GOT3 (cell line): ENCODE measurements at places on chromosomes 5 and 9.

- no peak for DNase-seq
Measured at GRCh38 chr5:117160391-117160790, 585.8 kb upstream of the SEMA6A start.

DNA sequence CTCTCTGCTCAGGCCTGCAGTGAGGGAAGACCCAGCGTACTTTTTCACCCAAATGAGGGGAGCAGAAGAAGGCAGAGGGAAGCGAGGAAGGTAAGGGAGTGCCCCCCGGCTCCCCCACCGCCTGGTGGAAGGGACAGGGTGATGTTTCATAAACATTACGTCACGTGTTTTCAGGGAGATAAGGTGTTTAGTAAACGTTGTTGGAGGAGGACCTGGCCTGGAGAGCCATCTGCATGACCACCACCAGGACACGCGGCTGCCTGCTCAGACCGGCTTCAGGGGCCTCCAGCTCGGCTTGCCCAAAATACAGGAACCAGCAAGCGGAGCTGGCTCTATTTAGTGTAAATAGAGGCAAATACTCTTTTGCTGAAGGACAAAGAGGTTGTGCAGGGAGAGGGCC lies 40.0 kb upstream of the C5orf58 start:
- DNase-seq, result no peak

- DNase-seq, result no peak
Measured at GRCh38 chr9:132717326-132717945, 47.2 kb downstream of the GTF3C4 start.

- no peak for DNase-seq
Measured at GRCh38 chr9:20361229-20361628, 261.1 kb downstream of the MLLT3 start.

- DNase-seq, result no peak
Measured at GRCh38 chr5:14250084-14250695, 107.0 kb downstream of the TRIO start.
